PC-3 (cell line): ENCODE measurements at places on chromosomes 2 and 18.

DNA sequence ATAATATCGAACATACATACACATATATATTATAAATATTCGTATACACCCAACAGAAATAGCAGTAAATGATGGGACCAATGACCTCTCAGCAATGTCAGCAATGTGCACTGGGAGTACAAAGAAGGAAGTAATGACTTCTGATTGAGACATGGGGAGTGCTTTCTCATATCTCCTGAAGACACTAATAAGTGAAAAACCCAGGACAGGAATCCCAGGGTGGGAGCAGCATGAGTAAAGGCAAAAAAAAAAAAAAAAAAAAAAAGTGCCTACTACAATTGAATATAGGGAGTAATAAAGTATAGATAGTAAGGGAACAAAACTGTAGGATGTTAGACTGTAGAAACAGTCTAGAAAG is 491.3 kb downstream of the IRS1 start:
- DNase-seq: no peak

- DNase-seq: no peak
These were observed 453.4 kb downstream of the BCL11A start for GRCh38 chr2:60100034-60100433.

- no peak for DNase-seq
These were observed 128.7 kb downstream of the TPO start for GRCh38 chr2:1541819-1542475.

- DNase-seq: no peak
These were observed 59.9 kb upstream of the SLC1A4 start for GRCh38 chr2:64929333-64929732.

GRCh38 chr2:57602733-57603132 is 443.9 kb upstream of the VRK2 start:
- DNase-seq: no peak

- DNase-seq: no peak
These were observed 150.7 kb downstream of the MEIS1 start for GRCh38 chr2:66585587-66585986.

DNA sequence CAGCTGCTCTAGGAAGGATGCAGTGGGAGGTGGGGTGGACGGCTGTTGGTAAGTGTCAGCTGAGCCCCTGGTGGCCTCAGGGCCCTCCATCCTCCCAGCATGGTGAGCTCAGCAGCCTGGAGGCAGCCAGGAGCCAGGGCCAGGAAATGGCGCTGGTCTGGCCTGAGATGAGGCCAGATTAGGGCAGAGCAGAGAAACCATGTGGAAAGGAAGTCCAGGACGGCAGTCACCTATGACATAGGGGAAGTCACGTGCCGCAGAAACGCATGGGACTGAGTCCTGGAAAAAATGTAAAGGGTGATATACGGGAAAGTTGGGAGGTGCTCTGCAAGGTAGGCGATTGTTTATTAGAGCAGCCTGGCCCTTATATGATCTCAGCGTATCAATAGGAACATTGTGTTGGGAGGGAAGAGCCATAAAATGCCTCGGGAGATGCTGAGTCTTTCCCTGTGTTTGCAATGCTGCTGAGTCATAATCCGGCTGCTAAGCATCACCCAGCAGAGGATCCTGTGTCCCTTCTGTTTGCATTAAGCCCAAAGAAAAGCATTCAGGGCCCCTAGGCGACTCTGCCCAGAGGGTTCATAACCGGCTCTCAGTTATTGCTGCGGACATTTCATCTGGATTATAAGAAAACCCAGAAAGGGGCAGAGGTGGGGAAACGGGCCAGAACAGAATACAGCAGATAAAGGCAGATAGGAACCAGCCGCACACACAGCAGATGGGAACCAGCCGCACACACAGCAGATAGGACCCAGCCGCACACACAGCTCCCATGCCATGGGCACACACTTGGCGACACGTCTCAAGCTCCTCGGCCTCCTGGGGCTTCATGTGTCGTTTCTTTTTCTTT is 30.3 kb upstream of the B3GNT7 start:
- DNase-seq: peak; percentile 98

DNA sequence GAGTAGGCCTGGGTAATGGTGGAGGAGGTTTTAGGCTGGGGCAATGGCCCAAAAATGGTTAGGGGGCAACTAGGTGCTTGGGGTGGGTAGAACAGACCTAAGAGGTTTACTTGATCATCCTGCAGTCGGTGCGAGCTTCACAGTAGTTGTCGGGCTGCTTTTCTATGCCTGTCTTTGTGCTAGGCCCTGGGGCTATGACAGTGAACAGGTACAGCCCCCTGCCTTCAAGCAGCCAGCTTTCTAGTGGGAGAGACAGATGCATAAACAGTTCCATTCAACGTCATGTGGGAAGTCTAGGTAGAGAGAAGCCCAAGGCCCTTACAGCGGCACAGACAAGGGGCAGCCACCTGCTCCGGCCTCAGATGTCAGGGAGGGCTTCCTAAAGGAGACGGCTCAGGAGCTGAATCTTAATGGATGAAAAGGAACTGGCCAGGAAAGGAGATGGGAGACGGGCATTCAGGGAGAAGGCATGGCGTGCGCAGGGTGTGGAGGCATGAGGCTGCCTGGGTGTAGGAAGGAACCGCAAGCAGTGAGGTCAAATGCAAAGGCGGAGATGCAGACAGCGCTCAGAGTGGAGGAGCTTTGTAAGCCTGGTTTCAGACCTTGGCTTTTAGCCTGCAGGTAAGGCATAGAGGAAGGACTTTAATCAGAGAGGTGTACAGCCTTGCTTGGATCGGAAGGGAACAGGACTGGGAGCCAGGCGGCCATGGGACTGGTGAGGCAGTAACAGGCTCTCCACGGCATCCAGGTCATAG is 6.0 kb downstream of the CTIF start:
- DNase-seq: no peak

- DNase-seq: no peak
These were observed 121.8 kb downstream of the PMAIP1 start for GRCh38 chr18:60021556-60021955.

GRCh38 chr2:240468303-240469238 is 33.1 kb downstream of the GPC1 start:
- DNase-seq: no peak

DNA sequence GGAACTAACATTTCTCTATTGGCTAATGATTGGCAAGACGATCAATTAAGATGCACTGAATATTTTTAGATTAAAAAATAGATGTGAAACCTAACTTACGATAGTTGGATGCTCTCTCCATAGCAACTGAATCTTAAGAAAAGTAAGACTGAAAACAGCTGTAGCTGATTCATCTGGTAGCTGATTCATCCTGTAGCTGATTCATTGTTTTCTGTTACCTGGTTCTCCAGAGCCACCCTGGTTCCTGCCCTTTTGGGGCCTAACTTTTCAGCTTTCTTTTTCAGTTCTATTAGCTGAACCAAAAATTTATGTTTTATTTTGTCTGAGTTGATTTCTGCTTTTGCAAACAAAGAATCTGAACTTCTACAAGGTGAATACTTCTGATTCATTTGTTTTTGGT is 22.7 kb upstream of the SPR start:
- peak; percentile 84 for DNase-seq

DNA sequence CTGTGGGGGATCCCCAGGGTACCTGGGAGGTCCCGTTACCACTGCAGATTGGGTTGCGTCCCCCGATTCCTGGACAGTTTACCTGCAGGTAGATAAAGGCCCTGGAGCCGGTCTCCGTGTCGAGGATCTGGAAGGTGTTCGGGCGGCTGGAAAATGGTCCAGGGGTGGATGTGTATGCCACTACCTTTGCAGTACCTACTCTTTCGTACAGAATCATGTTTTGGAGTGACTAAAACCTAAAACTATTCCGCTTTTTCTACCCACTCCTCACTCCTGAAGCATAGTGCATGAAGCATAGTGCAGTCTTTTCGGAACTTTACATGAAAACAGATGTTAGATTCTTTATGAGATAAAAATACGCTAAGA is 418 bp downstream of the WDR75 start:
- no peak for DNase-seq

GRCh38 chr2:77232909-77233425 is 289.2 kb downstream of the LRRTM4 start:
- no peak for DNase-seq
